ENCODE measurements at places on chromosomes 7 and 10. TPM values are rescaled to one million over a fixed set of nuclear protein-coding genes. Genes with fewer than 3 reads are reported as not detected.

GRCh38 chr7:132500727-132501440, 75.4 kb downstream of the PLXNA4 start:
- DNase-seq = no peak

- DNase-seq = no peak
Observed at GRCh38 chr7:116583653-116584052, 58.8 kb downstream of the CAV1 start.

GRCh38 chr10:132310701-132311337, 3.1 kb upstream of the STK32C start:
- peak; percentile 44 for DNase-seq

DNA sequence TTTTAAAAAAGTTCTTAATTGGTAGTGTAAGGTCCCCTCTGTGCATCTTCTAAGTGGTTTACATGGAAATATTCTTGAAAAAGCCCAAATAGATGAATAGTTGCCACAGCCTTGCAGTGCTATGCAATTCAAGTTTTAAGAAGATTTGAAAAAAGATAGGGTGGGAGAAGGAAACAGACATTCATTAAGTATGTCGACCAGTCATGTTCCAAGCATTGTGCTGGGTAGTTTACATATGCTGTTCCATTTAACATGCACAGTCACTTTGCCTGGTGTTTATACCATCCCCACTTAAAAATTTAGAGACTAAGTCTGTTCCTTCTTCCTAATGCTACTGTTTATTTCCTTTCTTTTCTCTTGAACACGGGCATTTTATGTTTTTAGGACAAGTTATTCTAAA, 28.1 kb upstream of the NAMPT start:
- DNase-seq = no peak

The ARL5B gene
- 7.1 TPM for total RNA-seq

- no peak for DNase-seq
Observed at GRCh38 chr10:61343796-61344195, 109.4 kb downstream of the TMEM26 start.

DNA sequence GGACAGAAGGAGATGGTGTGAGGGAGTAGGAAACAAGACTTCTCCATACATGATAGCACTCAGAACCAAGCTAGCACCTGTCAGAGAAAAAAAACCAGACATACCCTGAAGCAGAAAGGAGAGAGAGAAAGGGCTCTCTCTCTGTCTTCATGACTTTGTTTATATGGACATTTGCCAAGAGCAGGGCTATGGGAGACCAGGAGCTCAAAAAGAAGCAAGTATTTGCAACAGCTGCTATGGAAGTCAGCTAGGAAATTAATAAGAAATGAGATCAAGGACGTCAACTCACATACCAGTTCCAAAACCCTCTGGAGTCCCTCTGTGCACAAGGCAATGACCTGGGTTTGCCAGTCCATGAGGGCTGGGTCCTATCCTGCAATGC, 111.6 kb downstream of the SGMS1 start:
- no peak for DNase-seq

GRCh38 chr7:37354656-37355131, 94.0 kb downstream of the ELMO1 start:
- peak; percentile 89 for DNase-seq

The CRPPA gene
- total RNA-seq = 7.3 TPM

GRCh38 chr10:120260456-120260855, 196.6 kb upstream of the PLPP4 start:
- no peak for DNase-seq

GRCh38 chr10:118966076-118966849, 63.3 kb upstream of the NANOS1 start:
- DNase-seq = peak; percentile 78

The GNGT1 gene
- total RNA-seq = not detected

DNA sequence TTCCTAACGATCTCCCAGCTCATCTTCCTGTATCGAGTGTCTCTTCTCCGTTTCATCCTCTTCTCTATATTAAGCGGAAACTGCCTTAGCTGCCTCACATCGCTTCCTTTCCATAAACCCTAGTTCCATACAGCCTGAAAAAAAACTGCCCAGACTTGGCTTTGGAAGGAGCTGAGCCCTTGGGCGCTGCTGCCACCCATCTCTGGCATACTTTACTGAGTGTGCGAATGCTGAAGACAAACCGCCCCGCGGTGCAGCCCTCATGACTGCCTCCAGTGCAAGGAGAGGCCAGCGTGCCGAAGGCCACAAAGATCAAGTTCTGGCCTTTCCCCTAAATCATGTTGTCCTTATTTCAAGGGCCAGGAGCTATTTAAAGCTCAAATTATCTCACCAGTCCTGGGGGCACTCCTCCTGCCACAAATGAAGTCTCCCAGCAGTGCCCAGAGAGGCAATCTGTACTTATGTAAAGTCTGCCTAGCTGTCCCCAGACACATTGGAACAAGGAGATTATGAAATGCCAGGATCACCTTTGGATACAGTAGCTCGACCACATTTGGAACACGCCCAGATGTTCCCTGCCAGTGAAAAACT, 25.2 kb downstream of the YWHAG start:
- DNase-seq = peak; percentile 85

The CFAP69 gene
- total RNA-seq = 3.6 TPM

All from cardiac septum (tissue), 1 donor.